ENCODE measurements at places on chromosomes 7 and 10.

GRCh38 chr10:77228559-77228958 is 409.0 kb downstream of the KCNMA1 start:
- DNase-seq, result no peak

DNA sequence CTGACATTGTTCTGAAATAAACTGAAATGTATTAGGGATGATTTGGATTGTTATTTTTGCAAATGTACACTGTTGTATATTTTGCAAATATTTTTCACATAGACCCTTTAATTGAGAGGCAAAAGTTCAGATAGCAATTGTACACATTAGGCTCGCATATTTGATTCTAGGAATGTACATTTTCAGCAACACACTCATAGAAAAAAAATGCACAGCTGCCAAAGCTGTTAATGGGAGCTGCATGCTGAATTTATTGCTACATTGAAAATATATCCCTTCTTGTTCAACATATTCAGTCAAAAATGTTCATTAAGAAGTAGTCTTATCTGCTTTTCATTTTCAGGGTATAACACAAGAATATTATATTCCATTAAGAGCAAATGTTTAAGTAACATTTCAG is 512.9 kb downstream of the ATRNL1 start:
- no peak for DNase-seq

DNA sequence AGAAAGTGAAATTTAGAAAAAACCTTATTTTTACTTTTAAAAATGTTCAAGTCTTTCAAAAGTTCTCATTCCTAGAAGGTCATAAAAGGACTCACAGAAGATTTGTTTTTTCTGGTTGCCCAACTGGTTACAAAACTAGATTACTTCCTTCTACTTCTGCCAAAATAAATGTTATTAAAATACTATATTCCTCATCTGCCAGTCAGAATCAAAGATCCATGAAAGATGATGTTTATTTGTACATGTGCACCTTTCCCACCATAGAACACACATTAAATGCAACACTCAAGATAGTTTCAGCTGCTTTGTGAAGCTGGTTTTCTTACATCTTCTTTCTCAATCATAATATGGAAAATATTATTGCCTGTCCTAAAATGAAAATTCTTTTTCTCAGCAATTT is 465.4 kb downstream of the ETV1 start:
- no peak for DNase-seq

GRCh38 chr10:47311193-47311931 is 10.9 kb upstream of the GDF2 start:
- peak; percentile 94 for DNase-seq

- no peak for DNase-seq
Measured at GRCh38 chr7:73778801-73779389, 8.8 kb upstream of the CLDN3 start.

DNA sequence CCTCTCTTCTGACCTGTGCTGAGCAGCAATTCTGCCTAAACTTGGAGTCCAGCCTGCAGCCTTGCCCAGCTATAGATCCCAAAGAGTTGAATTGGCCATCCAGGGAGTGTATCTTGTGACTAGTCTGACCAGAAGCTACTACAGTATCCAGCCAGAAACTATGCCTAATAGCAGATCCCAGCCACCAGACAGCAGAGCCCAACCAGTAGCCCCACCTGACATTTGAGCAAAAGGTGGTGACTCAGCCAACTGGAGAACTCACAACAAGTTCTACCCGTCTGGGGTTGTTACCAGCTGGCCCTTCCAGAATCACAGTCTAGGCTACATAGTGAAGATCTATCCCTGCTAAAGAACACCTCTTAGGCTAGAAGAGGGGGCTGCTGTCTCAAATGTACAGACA is 315.0 kb downstream of the CRPPA start:
- DNase-seq, result no peak

DNA sequence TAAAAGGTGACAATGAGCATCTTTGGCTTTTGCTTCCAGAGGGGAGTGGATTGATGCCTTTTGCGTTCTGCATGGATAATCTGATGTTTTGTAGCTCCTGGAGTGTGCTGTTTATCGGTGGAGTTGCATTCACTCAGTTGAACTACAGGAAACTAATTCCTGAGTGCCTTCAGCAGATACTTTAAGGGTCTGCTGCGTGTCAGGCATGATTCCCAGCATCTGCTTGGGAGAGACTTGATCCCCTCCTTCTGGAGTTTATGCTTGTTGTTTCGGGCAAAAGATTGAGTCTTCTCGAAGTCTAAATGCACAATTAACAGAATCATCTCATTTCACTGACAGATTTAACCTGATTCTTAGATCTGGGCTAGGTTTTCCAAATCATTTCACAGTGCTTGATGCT is 46.2 kb downstream of the CELF2 start:
- no peak for DNase-seq

- DNase-seq, result no peak
Measured at GRCh38 chr10:82814635-82815034, 939.6 kb downstream of the NRG3 start.

DNA sequence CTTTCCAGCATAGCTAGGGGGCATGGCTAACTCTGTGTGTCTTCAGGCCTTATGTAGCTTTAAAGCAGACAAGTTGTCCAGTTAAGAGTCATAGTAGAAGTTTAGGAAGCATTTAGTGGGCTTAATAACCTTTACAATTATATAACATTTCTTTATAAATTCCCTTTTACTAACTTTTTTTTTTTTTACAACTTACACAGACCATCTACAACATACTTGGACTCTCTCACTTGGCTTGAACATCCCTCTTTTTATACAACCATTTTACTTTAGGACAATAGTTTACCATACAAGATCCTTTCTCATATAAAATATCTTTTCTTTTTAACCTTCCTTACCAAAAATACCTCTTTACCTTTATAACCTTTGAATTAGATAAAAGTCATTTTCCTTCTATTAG is 26.3 kb downstream of the SP4 start:
- DNase-seq, result no peak

GRCh38 chr10:100878291-100878910 is 34.4 kb upstream of the SLF2 start:
- no peak for DNase-seq

DNA sequence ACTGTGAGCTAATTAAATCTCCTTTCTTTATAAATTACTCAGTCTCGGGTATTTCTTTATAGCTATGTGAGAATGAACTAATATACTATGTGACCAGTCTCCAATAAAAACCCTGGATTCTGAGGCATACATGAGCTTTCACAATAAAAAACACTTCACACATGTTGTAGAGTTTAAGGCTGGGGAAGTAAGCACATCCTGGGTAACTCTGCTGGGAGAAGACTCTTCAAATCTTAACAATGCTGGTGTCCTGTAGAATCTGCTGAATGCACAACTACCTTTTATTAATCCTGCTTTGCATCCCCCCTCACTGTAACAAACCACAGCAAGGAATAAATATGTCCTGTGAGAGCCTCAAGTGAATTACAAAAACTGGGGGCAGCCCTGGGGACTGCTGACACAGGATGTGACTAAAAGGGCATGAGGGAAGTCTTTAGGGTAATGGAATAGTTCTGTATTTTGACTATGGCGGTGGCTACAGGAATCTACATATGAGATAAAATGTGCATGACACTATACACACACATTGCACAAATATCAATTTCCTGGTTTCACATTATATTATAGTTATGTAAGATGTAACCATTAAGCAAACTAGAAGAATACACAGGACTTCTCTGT is 45.1 kb upstream of the KCTD7 start:
- no peak for DNase-seq

- DNase-seq, result no peak
Measured at GRCh38 chr7:86911659-86912058, 147.8 kb downstream of the ELAPOR2 start.

GRCh38 chr7:37970211-37970610 is 49.8 kb downstream of the EPDR1 start:
- no peak for DNase-seq
